MV-4-11 (cell line): ENCODE measurements at places on chromosomes 1 and 21.

- DNase-seq = no peak
These were observed 3.3 kb downstream of the PTPRC start for GRCh38 chr1:198641966-198642668.

GRCh38 chr1:3292868-3293562 is 161.4 kb upstream of the ARHGEF16 start:
- DNase-seq = no peak

DNA sequence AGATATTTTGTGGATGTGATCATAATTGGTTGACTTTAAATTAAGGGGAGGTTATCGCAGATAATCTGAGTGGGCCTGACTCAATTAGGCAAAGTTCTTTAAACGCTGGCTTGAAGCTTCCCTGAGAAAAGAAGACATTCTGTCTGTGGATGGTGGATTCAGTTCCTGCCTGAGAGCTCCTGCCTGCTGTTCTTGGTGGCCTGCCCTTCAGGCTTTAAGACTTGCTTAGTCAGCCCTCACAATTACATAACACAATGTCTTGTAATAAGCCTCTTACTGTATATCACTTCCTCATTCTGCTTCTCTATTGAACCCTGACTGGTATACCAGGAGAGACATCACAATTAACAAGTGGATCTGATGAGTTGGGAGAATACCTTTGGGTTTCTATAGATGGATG is 50.2 kb downstream of the KCNJ6 start:
- DNase-seq = peak; percentile 98

- DNase-seq = no peak
These were observed 148.2 kb upstream of the COL6A1 start for GRCh38 chr21:45833414-45833813.

DNA sequence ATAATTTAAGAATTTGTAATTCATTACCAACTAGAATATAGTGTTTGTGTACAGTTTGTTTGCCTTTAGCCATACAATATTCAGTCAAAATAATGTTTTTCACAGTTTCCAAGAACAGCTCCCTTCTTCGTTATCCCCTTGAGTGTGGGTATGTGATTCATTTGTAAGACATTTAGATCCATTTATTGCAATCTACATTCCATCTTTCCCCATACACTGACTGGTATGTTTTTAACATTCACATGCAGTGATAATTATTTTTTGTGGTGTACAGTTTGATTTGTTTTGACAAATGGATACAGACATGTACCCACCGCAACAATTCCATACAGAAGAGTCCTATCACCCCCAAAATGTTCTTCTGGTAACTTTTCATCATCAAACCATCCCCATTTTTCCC is 589.1 kb upstream of the ADAMTS5 start:
- DNase-seq = no peak

DNA sequence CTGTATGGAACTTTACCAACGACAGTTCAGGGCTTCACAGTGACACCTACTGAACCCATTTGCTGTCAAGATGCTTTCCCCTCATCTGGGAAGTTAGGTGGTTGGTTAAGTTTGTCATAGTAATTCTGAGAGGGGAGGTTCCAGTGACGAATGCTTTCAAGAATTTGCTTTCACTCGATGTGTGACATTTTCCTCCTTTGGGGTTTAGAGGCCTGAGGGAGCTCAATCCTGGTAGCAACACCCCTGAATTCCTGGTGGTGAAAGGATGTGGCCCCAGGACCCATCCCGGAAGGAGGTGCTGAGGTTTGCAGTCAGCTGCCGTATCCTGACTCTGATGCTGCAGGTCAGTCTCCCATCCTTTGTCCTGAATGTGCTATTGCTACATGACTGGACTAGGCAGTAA is 2.8 kb downstream of the PIGV start:
- DNase-seq = no peak

GRCh38 chr1:198352975-198353695 is 187.3 kb downstream of the ATP6V1G3 start:
- no peak for DNase-seq

DNA sequence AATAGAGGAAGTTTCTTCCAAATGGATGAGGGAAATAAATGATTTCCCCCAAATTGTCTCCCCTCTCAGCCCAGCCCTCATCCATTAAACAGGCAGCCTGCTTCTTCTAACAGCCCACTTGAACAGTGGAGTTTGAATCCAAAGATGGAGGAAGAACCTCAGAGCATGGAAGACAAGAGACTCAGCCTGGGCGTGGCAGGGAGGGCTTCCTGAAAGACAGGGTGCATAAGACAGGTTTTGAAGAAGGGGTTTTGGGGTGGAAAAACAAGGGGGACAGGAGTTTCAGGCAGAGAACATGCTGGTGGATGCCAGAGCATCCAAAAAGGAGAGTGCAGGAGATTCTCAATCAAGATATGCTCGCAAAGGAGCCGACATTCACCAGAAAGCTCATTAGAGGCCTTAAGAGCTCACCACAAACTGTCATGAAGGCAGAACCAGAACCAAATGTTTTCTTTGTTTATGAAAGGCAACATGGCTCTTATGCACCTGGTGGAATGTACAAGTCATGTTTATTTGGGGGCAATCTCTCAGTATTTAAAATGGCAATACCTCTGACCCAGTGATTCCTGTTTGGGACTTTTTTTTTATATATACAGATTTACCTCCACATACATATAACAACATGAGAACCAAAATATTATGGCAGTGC is 26.5 kb upstream of the TSPEAR start:
- no peak for DNase-seq

DNA sequence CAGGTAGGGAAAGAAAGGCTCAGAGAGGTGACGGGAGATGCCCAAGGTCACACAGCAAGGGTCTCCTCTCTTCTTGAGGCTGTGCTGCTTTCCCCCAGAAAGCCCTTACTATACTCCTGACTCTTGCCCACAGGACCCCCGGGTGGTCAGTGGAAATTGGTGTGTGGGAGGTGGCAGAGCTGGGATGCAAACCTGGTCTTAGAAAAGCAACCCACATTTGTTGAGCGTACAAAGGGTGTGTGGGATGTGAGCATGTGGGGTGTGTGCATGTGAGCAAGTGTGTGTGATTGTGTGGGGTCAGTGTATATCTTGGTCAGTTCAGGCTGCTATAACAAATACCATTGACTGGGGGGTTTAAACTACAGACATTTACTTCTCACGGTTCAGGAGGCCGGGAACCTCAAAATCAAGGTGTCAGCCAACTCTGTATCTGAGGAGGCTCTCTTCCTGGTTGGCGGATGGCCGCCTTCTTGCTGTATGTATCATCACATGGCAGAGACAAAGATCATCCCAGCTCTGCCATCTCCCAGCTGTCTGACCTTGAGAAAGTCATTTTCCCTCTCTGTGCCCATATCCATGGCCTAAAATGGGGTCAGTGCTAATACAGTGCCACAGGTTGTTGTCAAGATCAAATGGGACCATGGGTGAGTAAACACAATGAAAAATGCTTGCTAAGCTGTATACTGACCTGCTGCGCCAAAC is 268.5 kb downstream of the PTPRU start:
- DNase-seq = no peak

DNA sequence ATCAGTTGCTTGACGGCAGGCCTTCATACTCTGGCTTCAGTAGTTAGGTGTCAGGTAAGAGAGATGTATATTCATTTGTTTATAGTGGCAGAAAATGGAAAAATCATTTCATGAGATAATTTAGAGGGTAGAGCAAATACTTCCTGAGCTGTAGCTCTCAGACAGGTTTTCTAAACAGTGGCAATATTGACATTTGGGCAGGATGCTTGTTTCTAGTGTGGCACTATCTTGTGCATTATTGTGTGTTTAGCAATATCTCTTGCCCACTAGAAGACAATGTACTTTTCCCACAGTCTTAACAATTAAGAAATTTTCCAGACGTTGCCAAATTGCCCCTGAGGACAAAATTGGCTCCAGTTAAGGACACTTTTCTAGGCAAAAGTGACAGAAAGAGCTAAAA is 1143.1 kb downstream of the PLA2G4A start:
- no peak for DNase-seq

GRCh38 chr1:181133441-181133951 is 45.0 kb downstream of the IER5 start:
- DNase-seq = no peak

GRCh38 chr21:27820342-27820741 is 853.5 kb upstream of the ADAMTS5 start:
- no peak for DNase-seq

GRCh38 chr1:21129407-21129806 is 47.3 kb downstream of the EIF4G3 start:
- DNase-seq = no peak

DNA sequence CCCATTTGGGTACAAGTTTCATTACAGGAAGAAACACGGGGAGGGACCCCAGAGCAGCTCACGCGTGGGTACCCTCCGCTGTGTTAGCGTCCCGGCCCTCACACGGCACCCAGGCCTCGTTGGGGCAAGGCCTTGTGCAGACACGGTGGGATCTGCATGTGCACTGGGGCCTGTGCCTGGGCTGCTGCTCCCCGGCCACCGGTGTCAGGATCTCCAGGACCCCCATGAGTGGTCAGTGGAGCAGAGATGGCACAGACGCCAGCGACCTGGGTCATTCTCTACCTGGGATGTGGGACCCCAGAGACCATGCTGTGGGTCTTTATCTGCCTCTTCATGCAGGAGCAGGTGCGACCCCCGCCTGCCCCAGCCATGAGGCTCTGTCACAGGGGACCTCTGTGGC is 5.4 kb upstream of the SAMD11 start:
- no peak for DNase-seq

GRCh38 chr1:29643838-29644440 is 407.6 kb downstream of the PTPRU start:
- DNase-seq = no peak

DNA sequence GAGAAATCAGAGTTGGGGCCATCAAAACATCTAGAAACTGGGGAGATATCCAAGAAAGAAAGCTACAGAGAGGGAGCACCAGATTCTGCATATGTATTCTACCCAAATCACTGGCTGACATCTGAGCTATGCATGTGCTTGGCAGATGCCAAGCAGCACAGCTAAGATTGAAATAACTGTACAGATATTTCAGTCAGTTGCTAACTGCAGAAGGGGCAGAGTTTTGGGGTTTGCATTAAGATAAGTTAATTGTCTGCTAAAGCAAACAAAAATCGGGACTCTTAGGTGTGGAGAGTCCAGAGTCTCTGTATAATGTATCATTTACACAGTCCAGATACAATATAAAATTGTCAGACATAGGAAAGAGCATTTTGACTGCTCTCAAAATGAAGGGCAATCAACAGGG is 437.1 kb downstream of the PTBP2 start:
- no peak for DNase-seq

DNA sequence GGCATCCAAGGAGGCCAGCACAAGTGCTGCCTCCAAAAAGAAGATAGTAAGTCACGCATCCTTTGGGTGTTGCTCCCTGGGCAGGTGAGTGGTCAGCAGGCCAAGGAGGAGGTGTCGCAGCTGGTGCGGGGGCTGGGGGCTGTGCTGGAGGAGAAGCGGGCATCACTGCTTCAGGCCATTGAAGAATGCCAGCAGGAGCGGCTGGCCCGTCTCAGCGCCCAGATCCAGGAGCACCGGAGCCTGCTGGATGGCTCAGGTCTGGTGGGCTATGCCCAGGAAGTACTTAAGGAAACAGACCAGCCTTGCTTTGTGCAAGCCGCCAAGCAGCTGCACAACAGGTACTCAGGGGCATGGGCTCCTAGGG is 4.3 kb downstream of the TRIM46 start:
- DNase-seq = no peak

GRCh38 chr1:216686860-216687766 is 36.1 kb downstream of the ESRRG start:
- peak; percentile 21 for DNase-seq

GRCh38 chr1:94892604-94893254 is 34.2 kb downstream of the CNN3 start:
- no peak for DNase-seq

- no peak for DNase-seq
These were observed 43.0 kb downstream of the RGS18 start for GRCh38 chr1:192201303-192201702.

- DNase-seq = no peak
These were observed 134.2 kb upstream of the FGGY start for GRCh38 chr1:59162665-59163064.

DNA sequence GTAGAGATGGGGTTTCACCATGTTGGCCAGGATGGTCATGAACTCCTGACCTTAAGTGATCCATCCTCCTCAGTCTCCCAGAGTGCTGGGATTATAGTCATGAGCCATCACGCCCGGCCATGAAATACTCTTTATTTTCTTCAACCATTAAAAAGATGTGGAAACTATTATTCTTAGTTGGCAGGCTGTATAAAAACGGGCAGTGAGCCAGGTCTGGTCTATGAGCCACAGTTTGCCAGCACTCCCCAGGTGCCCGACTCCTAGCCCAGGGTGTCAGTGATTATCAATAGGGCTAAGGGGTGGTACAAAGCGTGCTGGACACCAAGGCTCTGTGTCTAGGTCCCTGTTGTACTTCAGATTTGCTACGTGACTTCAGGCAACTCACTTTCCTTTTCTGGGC is 3.7 kb upstream of the TMEM61 start:
- DNase-seq = no peak

DNA sequence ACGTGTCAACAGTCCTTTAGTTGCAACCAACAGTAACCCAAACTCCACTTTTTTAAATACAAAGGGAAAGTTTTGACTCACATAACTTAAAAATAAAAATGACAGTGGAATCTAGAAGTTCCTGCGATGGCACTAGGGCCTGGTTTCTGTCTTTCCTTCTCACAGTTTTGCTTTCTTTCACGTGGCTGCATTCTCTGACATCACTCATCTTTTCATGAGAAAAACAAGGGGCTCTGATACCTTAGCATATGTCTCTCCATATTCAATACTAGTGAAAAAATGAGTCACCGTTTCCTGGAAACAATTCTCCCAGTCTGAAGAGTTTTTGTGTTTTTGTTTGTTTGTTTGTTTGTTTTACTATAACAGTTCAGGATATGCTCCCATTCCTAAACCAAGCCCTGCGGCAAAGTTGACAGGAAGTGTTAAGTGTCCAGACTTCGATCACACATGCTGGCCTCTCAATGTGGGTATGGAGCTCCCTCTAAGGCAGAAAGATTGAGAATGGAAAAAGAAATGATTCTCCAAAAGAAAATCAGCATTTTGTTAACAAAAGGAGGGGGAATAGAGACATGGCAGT is 483.3 kb downstream of the TTLL7 start:
- no peak for DNase-seq

DNA sequence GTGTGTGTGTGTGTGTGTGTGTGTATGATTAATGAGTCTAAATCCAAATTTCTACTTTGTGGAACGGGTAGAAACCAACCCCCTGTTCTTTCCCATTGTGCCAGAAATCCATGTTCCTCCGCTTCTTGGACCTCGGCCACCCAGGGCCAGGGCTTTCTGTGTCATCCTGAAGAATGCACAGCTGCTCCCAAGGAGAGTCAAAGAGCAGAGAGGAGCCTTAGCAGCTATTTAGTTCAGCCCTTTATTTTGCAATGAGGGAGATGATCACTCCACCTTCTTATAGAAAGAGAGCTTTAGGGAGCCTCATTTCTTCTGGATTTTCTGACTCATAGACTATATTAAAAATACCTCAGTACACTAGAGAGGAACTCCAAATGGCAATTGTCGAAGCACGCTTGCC is 489.3 kb upstream of the VAMP3 start:
- no peak for DNase-seq
